ENCODE measurements at places on chromosomes 12 and 14.

DNA sequence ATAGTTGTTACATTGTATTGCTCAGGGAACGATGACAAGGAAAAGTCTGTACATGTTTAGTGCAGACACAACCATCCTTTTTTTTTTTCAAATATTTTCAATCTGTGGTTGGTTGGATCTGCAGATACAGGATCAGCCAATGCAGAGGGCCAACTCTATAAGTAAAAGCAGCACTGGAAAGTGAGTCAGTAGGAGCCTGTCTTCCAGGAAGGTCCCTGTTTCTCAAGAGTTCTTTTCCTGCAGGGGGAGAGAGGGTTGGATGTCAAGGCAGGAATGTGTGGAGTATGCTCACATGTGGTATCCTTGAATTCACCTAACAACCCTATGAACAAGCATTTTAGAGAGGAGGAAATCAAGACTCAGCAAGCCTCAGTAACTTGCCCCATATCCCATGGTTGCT lies 409.1 kb downstream of the NPAS3 start:
- no peak for DNase-seq

- no peak for DNase-seq
These were observed 36.6 kb upstream of the OR5AU1 start for GRCh38 chr14:21192447-21192822.

GRCh38 chr12:24359418-24359817 lies 409.9 kb upstream of the SOX5 start:
- no peak for DNase-seq

- DNase-seq = no peak
These were observed 24.3 kb downstream of the VTI1B start for GRCh38 chr14:67650151-67650550.

- no peak for DNase-seq
These were observed 42.4 kb downstream of the OVCH1 start for GRCh38 chr12:29455087-29455486.

DNA sequence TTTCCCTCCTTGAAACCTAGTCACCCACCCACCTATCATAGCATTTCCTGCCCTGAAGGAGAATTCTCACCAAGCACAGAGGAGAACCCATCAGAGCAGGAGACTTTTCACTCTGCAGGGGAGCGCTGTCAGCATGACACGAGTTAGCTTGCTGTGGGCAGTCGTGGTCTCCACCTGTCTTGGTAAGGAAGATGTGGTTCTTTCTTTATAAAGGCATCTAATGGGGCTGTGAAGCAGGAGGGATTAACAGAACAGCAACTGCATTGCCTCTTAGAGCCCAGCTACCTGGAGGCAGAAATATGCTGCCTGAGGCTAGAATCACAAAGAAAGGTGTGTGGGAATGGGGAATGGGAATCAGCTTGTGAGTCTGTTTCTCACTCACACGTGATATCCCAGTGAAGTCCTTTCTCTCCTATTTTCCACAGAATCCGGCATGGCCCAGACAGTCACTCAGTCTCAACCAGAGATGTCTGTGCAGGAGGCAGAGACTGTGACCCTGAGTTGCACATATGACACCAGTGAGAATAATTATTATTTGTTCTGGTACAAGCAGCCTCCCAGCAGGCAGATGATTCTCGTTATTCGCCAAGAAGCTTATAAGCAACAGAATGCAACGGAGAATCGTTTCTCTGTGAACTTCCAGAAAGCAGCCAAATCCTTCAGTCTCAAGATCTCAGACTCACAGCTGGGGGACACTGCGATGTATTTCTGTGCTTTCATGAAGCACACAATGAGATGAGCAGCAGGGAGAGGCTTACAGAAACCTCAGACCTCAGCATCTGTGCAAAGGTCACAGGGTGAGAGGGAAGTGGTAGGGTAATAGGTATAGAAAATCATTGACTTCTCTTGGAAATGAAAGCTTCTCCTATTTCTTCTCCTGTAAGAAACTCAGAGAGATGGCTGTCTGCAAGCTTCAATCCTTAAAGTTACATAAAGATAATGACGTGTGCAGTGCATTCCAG lies 316.9 kb downstream of the DAD1 start:
- DNase-seq = no peak

DNA sequence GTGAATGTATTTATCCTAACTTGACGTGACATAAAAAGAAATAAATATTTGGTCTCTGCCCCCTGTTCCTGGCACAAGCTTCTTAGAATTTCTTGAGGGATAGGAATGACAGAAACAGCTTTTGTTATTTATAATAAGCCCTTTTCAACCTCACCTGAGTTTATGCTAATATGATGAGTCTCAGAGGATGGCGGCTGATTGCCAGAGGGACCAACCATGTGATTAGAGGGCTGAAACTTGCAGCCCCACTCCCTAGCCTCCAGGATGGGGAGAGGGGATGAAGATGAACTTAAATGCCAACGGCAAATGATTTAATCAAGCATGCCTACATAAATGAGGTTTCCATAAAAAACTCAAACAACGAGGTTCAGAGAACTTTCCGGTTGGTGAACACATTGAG lies 42.9 kb downstream of the DNAI7 start:
- no peak for DNase-seq

DNA sequence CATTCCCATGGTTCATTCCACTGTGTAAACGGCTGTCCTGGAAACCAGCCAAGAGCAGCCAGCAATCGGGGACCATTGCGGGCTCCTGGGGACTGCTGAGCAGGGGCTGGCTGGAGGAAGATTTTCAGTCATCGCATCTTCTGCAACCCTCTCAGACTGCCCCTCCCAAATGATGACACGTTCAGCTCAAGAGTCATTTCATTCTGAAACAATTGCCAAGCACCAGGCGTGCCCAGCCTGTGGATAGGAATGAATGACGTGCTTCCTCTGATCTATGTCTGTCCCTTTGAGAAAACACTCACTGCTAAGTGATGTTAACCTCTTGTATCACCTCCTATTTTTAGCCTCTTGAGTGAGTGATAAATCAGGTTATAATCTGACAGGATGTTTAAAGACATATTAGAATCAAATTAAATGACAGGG lies 62.0 kb downstream of the NDUFA12 start:
- DNase-seq = peak; percentile 63

- DNase-seq = no peak
These were observed 43.8 kb upstream of the BMP4 start for GRCh38 chr14:54000341-54000811.

DNA sequence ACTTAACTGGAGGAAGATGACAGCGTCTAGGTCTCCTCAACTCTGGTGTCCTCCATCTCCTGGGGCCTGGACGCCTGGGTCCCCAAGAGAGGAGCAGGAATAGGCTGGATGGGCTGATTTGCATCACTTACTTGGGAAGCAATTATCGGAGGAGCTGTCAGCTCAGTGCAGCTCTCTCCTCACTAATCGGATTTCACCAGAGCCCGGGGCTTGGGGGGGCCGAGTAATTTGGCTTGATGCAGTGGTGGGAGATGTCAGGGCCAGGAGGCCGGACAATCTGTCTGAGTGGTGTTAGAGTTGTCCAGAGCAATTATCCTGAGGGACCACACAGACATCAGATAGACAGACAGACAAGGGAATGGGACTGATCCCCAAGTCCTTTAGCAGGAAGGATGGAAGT lies 4.6 kb upstream of the SMUG1 start:
- no peak for DNase-seq

DNA sequence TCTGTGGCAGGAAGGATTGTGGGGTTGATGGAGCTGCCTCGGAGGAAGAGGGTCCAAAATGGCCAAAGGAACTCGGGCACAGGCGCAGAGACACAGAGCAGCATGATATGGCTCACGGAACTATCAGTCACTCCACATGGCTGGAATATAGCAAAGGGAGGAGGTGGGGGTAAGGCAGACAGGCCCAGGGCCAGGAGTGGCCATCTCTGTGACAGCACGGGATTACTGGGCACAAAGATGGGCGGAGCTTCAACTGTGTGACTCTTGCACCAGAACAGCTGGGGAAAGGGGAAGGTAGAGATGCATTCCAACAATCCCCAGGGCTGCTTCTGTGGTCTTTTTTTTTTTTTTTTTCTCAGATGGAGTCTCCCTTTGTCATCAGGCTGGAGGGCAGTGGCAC lies 24.8 kb upstream of the EML1 start:
- DNase-seq = no peak

DNA sequence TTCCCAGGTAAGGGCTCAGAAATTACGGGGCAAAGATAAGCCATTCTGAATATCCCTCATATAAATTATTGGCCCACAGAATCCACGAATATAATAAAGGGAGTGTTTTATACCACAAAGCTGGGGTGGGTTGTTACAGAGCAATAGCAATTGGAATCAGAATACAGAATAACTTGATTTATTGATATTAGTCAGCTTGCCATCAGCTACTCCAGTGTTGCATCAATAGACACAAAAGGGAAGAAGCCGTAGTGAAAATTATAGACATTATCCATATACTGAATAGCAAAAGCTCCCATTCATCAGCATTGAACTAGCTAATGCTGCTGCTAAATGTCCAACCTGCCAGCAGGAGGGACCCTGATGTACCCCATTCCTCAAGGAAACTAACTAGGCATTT lies 18.3 kb downstream of the MDGA2 start:
- DNase-seq = no peak

GRCh38 chr12:53067993-53068770 lies 11.0 kb downstream of the SPRYD3 start:
- DNase-seq = no peak

- no peak for DNase-seq
These were observed 135.9 kb downstream of the C12orf75 start for GRCh38 chr12:105466231-105466900.

DNA sequence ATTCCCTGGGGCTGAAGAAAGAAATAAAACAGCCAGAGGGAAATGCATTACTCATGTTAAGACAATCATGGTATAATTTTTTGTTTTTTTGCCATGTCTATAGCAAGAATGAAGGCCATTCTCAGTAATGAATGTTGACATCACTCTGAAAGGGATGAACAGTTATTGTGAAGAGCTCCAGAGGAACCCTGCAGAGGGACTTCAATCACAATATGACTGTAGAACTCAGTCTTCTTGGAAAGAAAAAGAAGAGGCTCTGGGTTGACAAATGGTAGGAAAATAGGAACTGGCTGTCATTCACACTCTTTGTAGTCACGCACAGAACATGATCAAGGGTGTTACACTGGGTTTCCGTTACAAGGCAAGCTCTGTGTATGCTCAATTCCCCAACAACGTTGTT lies 73.8 kb upstream of the DACT1 start:
- DNase-seq = no peak

DNA sequence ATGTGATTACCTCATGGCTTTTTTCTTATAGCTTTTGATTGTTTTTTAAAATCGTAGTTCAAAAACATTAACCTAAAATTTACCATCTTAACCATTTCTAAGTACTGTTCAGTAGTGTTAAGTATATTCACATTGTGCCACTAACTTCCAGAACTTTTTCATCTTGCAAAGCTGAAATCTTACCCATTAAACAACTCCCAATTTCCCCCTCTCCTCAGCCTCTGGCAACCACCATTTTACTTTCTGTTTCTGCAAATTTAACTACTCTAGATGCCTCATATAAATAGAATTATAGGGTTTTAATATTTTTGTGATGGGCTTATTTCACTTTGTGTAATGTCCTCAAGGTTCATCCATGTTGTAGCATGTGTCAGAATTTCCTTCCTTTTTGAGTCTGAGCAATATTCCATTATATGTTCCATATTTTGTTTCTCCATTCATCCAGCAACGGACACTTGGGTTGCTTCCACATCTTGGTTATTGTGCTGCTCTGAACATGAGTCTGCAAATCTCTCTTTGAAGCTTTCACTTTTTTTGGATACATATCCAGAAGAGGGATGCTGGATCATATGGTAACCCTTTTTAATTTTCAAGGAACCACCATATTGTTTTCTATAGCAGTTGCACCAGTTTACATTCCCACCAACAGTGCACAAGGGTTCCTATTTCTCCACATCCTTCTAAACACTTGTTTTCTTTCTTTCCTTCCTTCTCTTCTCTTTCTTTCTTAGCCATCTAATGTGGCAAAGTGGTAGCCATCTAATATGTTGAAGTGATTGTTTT lies 5.0 kb downstream of the HIF1A start:
- DNase-seq = no peak

DNA sequence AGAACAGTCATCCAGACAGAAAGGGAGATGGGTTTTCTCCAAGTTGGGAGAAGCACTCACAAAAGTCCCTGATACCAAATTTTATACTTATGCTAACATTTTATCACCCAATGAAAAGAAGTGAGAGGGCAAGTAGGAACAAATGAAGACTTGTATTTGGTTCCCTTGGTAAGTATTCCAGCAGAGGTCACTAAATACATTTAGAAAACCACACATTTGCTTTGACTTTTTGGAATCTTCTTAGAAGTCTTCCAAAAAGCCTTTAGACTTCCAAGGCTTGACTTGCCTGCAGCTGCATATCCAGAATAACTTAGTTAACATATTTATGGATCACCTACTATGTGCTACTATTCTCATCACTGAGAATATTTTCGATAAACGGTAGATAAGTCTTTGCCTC lies 3.1 kb upstream of the GYS2 start:
- DNase-seq = no peak
